T-helper 2 cell (primary cell): ENCODE measurements at places on chromosomes 7 and 10.

- DNase-seq, result no peak
These were observed 168.8 kb downstream of the PARD3 start for GRCh38 chr10:34646331-34646730.

GRCh38 chr7:131071786-131072504, 255.7 kb upstream of the MKLN1 start:
- no peak for DNase-seq

- DNase-seq, result no peak
These were observed 269.2 kb downstream of the MAD1L1 start for GRCh38 chr7:1963575-1963974.

GRCh38 chr10:95441547-95441923, 119.6 kb downstream of the SORBS1 start:
- DNase-seq, result no peak

- no peak for DNase-seq
These were observed 273.4 kb upstream of the CSTF2T start for GRCh38 chr10:51972733-51973346.

- no peak for DNase-seq
These were observed 70.8 kb upstream of the MEOX2 start for GRCh38 chr7:15757041-15758000.

- no peak for DNase-seq
These were observed 180.3 kb downstream of the KCNMA1 start for GRCh38 chr10:77457266-77457665.

DNA sequence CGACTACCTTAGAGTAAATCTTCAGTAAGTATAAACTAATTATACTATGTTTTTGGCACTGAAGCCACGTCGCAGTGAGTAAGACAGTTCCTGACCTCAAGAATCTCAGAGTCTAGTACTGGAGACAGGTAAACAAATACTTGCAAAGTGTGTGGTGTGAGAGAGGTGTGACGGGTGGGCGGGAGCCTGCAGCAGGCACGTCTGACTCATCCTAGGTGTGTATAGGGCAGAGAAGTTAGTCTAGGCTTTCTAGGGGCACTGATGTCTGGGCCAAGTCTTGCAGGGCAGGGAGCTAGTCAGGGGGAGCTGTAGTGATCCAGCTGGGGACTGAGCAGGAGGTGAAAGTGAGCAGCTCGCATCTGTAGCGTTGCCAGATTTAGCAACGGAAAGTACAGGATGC, 35.9 kb upstream of the SFTPD start:
- DNase-seq, result peak; percentile 60

DNA sequence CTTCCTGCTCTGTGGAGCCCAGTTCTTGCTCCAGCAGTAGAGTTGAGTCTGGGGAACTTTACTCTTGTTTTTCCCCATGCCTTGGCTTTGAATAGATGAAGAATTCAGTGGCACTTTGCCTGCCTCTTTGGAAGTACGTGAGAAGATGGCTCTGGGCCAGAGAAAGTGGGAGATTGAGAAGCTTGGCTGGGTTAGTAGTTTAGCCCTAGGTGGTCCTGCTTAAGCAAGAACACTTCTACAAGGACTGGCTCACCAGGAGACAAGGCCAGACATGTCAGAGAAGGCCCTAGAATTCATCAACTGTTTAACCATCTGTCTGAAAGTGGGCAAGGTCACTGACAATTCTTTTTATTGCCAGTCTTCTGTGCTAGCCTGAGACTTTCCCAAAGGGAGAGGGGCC, 410.3 kb downstream of the TYW1 start:
- no peak for DNase-seq

GRCh38 chr10:34116220-34116641, 698.9 kb downstream of the PARD3 start:
- no peak for DNase-seq

GRCh38 chr7:46607176-46607575, 686.1 kb upstream of the IGFBP3 start:
- no peak for DNase-seq

DNA sequence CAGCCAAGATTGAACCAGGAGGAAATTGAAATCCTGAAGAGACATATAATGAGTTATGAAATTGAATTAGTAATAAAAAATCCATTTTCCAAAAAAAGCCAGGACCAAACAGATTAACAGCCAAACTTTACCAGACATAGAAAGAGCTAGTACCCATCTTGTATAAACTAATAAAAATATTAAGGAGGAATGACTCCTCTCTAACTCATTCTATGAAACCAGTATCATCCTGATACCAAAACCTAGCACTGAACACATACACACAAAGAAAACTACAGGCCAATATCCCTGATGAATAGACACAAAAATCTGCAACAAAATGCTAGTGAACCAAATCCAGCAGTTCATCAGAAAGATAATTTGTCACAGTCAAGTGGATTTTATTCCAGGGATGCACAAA, 140.6 kb downstream of the PCDH15 start:
- DNase-seq, result no peak

- no peak for DNase-seq
These were observed 296.5 kb upstream of the PITRM1 start for GRCh38 chr10:3468919-3469638.

DNA sequence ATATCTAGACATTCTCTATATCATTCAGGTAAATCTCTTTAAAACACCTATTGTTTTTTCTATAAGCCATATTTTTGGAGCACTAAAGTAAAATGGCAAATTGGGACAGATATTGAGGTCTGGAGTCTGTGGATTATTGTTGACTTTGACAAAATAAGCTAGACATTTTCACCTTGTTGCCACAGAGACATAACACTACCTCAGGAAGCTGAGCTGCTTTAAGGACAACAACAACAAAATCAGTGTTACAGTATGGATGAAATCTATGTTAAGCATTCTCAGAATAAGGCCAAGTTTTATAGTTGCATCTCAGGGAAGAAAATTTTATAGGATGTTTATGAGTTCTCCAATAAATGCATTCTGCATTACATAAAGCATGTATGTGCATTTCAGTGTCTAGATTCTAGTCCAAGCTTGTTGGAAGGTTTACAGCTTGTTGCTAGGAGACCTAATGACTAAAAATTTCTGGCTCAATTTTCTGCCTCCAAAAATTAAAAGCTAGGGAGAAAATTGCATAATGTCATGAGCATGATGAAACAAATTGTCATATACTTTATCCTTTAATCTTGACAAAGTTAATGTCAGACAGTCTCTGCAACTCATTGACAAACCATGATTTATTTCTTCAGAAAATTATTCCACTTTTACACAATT, 18.3 kb downstream of the LIPM start:
- DNase-seq, result no peak

- DNase-seq, result no peak
These were observed 171.3 kb downstream of the MAGI2 start for GRCh38 chr7:79282070-79282694.

DNA sequence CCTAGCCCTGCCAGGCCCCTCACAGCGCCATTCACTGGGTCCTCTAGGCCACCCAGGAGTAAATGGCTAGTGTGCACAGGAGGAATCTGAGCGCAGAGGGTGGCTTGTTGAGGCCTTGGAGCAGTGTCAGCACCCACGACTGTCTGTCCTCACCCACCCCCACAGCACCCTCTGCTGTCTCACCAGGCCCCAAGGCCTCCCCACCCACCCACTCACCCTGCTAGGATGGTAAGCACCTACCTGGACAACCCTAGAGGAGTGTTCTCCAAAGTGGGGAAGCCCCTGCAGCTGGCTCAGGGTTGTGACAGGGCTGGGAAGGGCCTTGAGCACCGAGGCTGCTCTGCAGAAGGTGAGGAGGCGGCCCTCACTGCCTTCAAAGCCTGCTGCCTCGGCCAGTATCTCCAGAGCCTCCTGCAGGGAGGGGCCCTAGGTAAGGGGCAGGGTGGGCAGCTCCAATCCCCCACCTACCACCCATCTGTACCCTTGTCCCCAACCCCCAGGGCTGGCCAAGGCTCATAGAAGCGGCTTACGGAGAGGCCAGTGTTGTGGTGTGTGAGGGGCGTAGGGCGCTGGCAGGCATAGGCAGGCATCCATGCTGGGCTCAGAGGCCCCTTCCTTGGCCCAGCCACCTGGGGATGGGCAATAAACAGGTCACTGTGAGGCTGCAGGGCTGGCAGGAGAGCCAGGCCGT, 2.9 kb downstream of the POLM start:
- no peak for DNase-seq

DNA sequence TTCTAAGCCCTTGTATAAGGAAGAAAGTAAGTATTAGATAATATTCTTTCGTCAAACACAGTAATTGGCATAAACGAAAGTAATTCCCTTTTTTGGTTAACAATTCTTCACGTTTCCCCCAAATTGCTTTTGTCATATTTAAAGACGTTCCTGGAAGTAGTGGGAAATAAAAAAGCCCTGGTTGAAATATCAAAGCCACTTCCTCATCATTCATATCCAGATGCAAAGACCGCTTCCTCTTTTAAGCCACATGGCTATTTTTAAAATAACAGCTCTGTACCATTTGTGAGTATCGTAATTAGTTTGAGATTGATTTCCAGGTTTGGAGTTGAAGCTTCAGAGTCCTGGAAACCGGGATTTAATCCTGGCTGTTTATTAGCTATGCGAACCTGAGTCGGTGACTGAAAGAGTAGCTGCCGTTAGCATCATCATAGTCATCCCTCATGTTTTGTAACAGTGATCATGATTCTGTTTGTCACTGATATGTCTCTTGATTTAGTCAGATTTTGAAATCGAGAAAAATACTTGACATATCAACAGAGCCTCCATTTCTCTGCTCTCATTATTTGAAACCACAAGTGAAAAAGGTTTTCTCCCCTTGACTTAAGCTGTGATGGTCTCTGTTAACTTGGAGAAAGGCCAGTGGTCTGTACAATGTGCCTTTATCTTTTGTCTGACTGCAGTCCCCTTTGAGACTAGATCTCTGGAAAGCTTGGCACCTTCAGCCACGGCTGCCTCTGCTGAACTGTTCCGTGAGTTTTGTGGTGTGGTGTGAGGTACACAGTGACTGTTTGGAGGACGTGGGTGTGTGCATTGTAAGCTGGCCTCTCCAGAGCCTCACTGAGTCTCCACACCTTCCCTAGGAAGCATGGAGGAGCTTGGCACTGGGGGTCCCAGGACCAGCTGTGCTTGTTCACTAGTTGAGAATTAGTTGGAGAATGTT, 18.1 kb downstream of the OPTN start:
- no peak for DNase-seq

GRCh38 chr10:119282446-119282845, 75.1 kb downstream of the GRK5 start:
- DNase-seq, result no peak

- DNase-seq, result no peak
These were observed 29.4 kb downstream of the CFAP46 start for GRCh38 chr10:132912713-132913558.

- DNase-seq, result no peak
These were observed 85.9 kb upstream of the AGBL3 start for GRCh38 chr7:134900166-134900982.

DNA sequence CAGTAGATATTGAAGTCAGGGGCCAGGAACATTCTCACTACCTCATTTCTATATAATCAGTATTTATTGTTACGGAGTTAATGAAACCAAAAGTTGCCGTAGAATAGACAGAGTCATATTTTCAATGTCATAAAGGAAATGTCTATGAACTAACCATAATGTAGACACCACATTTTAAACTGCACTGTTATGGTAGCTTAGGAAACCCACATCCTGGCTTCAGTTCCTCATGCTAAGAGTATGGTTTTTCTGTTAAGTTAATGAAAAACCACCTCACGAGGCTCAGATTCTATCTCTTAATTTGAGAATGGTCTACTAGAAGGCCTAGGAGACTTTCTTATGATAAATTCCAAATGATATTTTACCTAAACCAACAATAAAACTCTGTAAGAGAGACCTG, 166.5 kb downstream of the TMEM26 start:
- no peak for DNase-seq

DNA sequence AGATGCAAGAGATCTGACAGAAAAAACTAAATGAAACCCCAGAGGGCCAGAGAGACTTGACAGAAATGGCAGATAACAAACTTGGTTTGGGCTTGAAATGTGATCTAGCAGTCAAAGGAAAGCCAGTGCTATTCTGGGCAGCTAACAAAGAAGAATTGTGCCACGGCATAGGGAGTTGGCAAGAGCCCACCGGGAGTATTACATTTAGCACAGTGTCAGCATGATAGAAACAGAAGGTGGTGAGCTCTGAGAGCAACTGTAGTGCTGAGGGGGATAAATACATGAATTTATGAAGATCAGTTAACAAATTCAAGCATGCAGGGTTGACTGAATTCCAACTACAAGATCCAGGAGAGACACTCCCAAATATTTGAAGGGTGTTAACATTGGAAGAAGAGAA, 91.1 kb downstream of the AHCYL2 start:
- no peak for DNase-seq

GRCh38 chr7:113548137-113548536, 370.7 kb downstream of the PPP1R3A start:
- no peak for DNase-seq

GRCh38 chr7:115350764-115351163, 428.9 kb downstream of the MDFIC start:
- DNase-seq, result no peak

DNA sequence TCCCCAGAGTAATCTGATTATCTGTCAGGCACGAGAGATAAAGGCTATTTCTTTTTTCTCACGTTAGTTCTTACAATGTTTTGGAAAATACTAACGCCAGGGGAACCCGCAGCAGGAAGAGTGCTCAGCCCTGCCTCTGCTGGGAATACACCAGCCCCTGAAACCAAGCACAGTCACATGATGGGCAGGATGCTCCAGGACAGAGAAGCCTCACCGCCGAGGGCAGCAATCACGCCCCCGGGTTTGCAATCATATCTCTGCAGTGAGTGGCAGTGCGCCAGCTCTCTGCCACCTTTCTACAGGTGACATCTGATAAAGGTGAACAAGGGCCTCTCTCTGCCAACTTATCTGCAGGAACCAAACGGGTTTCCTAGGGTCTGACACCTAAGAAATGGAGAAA, 39.8 kb downstream of the BRI3 start:
- DNase-seq, result no peak

DNA sequence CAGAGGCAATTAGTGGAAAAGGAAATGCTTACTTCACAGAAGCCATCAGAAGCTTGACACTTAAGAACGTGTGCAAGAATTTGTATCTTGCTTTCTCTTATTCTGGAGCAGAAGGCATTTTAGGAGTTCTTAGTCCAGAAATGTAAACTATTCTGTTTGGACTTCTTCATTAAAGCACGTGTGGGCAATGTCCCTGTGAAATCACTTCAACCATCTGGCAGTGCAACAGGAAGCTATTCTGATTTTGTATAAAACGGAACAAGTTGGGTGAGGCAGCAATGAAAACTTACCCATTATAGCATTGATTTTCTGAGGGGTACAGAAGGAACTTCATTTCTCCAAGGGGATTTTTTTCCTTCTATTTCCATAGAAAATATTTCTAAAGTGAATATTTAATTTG, 21.3 kb upstream of the ARHGAP21 start:
- DNase-seq, result no peak

GRCh38 chr7:127383123-127383835, 9.2 kb downstream of the ZNF800 start:
- no peak for DNase-seq

- no peak for DNase-seq
These were observed 71.2 kb downstream of the ADCY1 start for GRCh38 chr7:45645141-45645969.

- DNase-seq, result no peak
These were observed 37.2 kb upstream of the ACSL5 start for GRCh38 chr10:112336556-112337201.
